ENCODE measurements at places on chromosomes 2 and 18. TPM values are rescaled to one million over a fixed set of nuclear protein-coding genes. Genes with fewer than 3 reads are reported as not detected.

GRCh38 chr2:18659915-18660314 is 70.5 kb upstream of the NT5C1B start:
- H3K4me3 ChIP-seq, result no peak overlapping the region
- no peaks in the 10 kb centered on the region for H3K36me3 ChIP-seq
- DNase-seq, result no peak
- H3K27me3 ChIP-seq, result no peaks in the 10 kb centered on the region

- H3K27me3 ChIP-seq, result no peaks in the 10 kb centered on the region
- H3K4me3 ChIP-seq, result no peak overlapping the region
- no peaks in the 10 kb centered on the region for H3K4me1 ChIP-seq
- no peak overlapping the region for H3K27ac ChIP-seq
These were observed 116.9 kb downstream of the NR4A2 start for GRCh38 chr2:156215656-156216055.

DNA sequence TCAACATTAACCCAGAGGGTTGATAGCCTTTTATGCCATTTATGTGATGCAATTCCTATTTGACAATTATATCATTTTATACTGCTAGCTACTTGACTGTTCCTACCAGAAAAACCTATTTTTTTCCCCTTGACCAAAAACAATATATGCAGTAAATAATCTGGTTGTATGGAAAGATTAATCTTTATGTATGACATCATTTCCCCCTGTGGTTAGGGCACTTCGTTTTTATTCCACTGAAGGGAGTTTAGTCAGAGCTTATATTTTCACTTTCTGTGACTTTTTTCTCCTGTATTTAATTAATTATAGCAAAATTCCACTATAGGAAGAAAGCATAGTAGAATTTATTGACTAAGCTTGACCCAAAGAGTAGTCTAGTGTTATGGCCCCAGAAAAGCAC is 107.6 kb downstream of the HAUS1 start:
- no peak overlapping the region for H3K27ac ChIP-seq
- no peaks in the 10 kb centered on the region for H3K27me3 ChIP-seq
- DNase-seq, result no peak
- H3K4me1 ChIP-seq, result no peaks in the 10 kb centered on the region
- no peak overlapping the region for H3K4me3 ChIP-seq
- no peaks in the 10 kb centered on the region for H3K36me3 ChIP-seq

DNA sequence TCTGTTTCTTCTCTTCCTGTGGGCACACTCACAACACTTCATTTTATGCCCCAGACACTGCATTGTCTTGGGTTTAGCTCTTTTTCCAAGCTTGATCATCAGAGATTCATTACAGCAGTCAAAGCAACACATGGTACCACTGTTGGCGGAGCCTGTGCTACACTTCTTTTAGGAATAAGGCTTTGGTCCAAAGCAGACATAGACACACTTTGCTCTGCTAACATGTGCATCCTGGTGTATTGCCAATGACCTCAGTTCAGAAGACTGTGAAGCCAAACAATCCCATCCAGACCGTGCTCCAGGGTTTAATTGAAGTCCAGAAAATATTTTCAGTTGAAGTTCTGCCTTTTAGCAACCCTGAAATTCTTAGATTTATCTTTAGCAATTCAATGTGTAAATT is 354.6 kb upstream of the RAB12 start:
- no peaks in the 10 kb centered on the region for H3K36me3 ChIP-seq
- H3K4me3 ChIP-seq, result no peak overlapping the region
- DNase-seq, result no peak
- no peaks in the 10 kb centered on the region for H3K27me3 ChIP-seq

GRCh38 chr2:104768694-104769093 is 85.2 kb upstream of the POU3F3 start:
- no peaks in the 10 kb centered on the region for H3K27me3 ChIP-seq
- no peak overlapping the region for H3K4me3 ChIP-seq
- H3K27ac ChIP-seq, result no peak overlapping the region
- no peak for DNase-seq

GRCh38 chr2:45780541-45781463 is 129.3 kb downstream of the PRKCE start:
- H3K4me3 ChIP-seq, result no peak overlapping the region
- DNase-seq, result no peak
- peaks cover 25% of the 10 kb centered on the region for H3K4me1 ChIP-seq
- H3K27me3 ChIP-seq, result no peaks in the 10 kb centered on the region
- no peaks in the 10 kb centered on the region for H3K36me3 ChIP-seq
- no peak overlapping the region for H3K27ac ChIP-seq

FZD7 gene
- total RNA-seq, result 6.2 TPM

PARD3B gene
- total RNA-seq, result 32.6 TPM

DNA sequence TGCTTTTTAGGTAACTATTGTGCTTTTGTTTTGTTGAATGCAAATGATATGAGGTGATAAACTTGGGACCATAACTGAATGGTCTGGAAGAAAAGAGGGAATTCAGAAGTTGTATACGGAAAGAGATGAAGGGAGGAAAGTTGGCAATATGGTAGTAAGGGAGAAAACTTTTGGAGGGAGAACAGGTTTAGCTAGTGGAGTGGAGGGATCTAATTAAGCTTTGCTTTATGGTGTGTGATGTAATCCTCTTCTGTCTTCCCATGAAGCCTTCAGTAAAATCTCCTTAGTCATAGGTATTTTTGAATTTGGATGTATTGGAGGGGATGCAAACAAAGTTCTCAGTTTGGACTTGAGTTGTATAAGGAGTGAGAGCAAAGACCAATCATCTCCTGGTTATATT is 20.2 kb upstream of the RAB10 start:
- H3K27me3 ChIP-seq, result no peaks in the 10 kb centered on the region
- H3K36me3 ChIP-seq, result no peaks in the 10 kb centered on the region
- no peak overlapping the region for H3K27ac ChIP-seq
- H3K4me1 ChIP-seq, result peaks cover 30% of the 10 kb centered on the region
- DNase-seq, result no peak

FEV gene
- 8.2 TPM for total RNA-seq

PLCL1 gene
- total RNA-seq, result 6.8 TPM

DNA sequence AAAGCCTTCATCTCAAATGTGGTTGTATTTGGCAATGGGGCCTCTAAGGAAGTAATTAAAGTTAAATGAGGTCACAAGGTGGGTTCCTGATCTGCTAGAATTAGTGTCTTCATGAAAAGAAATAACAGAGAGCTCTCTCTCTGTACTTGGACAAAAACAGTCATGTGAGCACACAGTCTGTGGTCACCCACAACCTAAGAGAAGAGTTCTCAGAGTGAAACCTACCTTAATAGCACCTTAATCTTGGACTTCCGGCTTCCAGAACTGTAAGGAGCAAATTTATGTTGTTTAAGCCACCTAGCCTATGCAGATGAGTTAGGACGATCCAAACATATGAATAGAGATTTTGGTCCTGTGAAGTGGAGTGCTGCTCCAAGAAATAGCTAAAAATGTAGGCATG is 758.9 kb downstream of the LRRTM4 start:
- no peak overlapping the region for H3K27ac ChIP-seq
- H3K36me3 ChIP-seq, result no peaks in the 10 kb centered on the region
- no peak overlapping the region for H3K4me3 ChIP-seq
- DNase-seq, result no peak

- peaks cover 4% of the 10 kb centered on the region for H3K4me1 ChIP-seq
- H3K36me3 ChIP-seq, result no peaks in the 10 kb centered on the region
- H3K27me3 ChIP-seq, result peaks cover 27% of the 10 kb centered on the region
- H3K4me3 ChIP-seq, result no peak overlapping the region
These were observed 91.1 kb downstream of the INHBB start for GRCh38 chr2:120436885-120437603.

DNA sequence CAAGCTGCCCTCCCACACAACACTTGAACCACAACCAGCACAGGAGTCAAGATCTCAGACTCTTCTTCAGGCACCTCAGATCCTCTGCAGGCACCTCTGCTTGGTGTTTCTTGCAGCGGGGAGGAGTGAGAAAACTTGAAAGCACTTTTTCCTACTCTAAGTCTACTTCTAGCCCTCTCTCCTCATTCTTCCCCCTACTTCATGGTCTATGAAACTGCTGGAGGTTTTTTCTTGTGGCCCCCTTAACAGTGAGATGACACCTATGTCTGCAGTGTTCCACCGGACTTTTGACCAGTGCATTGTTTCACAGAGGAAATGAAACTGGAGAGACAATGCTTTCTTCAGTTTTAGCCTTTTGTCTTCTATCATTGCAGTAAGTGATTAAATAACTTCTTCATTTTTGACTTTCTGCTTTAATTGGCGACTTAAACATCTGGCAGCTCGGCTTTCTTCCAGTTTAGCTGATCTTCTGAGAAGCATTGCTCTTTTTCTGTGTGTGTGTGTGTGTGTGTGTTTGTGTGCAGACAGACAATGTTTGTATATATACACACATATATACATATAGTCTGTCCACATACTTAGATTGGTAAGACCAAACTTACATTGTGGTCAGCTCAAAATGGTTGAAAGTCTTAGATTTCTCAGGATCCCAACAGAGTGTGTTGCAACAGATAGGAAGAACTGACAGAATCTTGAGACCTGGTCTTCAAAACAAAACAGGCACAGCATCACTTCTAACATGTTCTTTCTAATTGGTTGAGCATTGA is 1474.0 kb upstream of the TMEFF2 start:
- no peak for DNase-seq
- no peak overlapping the region for H3K27ac ChIP-seq

- no peaks in the 10 kb centered on the region for H3K4me1 ChIP-seq
- H3K27me3 ChIP-seq, result no peaks in the 10 kb centered on the region
- H3K27ac ChIP-seq, result no peak overlapping the region
- DNase-seq, result no peak
These were observed 243.1 kb downstream of the EN1 start for GRCh38 chr2:118604371-118604770.

Measured in transverse colon (tissue), 4 donors.